Activated CD4-positive, alpha-beta T cell treated with anti-CD3 and anti-CD28 coated beads for 4 hours (primary cell): ENCODE measurements at places on chromosomes 4 and X.

DNA sequence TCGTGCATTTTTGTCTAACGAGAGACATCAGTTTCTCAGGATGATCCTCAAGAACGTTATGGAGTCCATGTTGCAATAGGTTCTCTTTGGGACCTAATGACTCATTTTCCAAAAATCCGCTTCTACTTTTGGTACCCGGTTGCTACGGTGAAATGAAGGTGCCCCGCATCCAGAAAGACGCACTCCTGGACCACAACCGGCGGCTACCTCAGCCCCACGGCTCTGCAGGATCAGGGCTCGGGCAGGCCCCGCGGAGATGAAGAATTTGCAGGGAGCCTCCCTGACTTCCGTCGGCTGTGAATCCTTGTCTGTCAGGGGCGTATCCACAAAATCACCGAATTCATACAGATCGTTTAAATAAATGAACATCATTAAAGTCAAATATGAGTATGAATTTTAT is 15.6 kb downstream of the GTPBP6 start:
- DNase-seq: no peak

GRCh38 chr4:56387023-56388001 is at the start of gene AASDH:
Gene AASDH (minus strand): TSS chr4:56387491. CDS start chr4:56384299, 3,192 bp downstream.
- peak; percentile 87 for DNase-seq

- no peak for DNase-seq
Observed at GRCh38 chr4:26261405-26261804, 59.4 kb upstream of the RBPJ start.

DNA sequence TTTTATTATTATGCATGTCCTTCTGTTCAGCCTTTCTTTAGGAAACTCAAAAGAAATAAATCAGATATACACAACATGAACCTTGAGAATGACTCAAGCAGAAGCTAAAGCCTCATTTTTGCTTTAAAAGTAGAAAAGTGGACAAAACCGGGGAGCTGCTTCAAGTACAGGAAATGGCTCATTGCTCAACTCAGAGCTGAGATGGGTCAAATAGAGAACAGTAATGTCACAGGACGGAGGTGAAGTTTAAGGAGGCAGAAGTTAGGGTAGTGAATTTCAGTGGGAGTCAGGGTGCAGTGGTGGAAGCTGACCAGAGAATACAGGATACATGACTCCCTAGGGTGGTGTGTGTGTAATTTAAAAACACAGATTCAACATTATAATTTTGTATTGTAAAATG is 22.2 kb downstream of the PHKA2 start:
- no peak for DNase-seq

GRCh38 chrX:124300405-124300804 is 32.1 kb upstream of the TEX13D start:
- DNase-seq: no peak

- DNase-seq: no peak
Observed at GRCh38 chrX:8737883-8738282, 5.9 kb upstream of the ANOS1 start.

DNA sequence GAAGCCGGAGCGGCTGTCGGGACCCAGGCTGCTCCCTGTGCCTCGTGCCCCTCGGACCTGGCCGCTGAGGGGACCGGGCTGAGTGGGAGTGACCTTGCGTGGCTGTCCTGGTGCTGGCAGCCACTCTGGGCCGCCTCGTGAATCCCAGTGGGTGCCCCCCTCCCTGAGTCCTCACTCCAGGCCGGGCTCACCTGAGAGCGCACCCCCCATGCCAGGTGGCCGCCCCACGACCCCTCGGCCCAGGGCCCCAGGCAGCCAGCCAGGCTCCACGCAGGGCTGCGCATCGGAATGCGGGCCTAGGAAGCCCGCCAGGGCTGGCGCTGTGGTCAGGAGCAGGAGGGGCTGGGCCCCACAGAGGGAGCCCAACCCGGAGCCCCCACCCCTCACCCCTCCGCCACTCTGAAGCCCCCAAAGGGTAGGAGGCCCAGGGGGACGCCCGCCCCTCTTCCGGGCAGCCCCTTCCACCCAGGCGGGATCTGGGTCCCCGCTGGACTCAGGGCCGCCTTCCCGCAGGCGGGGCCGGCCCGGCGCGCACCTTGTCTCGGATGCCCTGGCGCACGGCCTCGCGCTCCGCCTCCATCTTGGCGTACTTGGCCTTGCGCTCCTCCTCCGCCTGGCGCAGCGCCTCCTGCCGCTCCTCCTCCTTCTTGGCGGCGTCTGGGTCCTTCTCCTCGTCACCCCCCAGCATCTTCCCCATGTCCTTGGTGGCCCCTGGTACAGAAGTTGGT is 33.9 kb downstream of the CPLX1 start:
- peak; percentile 30 for DNase-seq

DNA sequence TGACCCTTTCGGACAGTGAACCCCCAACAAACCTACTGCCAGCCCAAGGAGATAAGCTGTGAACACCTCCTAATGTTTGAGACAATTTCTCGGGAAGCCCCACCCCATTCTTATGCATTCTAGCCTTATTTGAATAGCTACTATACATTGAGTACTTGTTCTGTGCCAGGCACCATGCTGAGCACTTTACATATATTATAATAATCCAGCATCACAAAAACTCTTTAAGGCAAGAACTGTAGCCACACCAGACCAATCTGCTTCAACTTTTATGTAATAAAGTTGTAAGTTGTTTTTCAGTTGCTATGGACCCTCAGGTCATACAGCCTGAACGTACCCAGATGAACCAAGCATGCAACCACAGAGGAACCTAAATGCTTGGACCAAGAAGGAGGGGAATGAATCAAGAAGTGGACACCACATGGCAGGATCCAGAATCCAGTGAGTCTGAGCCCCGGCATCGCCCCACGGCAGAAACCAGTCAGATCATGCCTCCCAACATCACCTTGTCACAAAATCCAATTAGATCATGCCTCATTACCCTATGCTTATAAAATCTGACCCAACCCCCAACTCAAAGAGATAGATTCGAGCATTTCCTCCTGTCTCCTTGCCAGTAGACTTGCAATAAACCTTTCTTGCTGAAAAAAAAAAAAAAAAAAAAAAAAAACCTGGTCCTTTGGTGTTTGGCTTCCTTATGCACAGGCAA is 225.0 kb downstream of the QDPR start:
- DNase-seq: no peak

DNA sequence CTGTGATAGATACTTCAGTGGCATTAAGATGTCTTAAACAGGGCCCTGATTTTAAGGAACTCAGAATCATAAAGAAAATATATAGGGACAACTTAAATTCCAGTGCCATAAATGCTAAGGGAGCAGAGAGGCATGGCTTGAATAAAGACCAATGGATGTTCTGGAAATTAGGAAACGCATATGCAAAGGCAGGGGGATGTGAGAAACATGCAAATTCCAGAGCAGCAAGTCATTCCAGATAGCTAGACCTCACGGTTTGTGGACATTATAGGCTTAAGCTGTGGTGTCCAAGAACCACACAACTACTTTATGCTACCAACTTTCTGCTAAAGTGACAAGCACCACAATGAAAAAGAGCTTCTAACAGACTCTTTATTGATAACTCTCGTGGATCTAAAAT is 132.6 kb upstream of the ANK2 start:
- no peak for DNase-seq

DNA sequence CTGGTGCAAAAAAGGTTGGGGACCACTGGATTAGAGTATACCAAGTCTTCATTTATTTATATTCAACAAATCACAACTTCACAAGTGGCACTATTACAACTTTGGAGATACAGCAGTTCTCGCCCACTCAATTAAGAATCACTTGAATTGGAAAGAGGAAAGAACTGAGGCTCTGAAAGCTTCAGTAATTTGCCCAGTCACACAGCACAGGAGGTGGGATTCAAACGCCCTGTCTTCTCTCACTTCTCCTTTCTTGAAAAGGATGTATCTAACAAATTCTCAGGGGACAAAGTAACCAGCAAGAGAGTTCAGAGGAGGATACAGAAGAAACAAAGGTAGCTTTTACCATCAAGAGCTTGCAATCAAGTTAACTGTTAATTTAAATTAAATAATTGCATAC is 12.4 kb downstream of the SMIM14 start:
- DNase-seq: no peak

GRCh38 chrX:13476384-13476783 is 93.0 kb upstream of the EGFL6 start:
- DNase-seq: no peak

- DNase-seq: no peak
Observed at GRCh38 chrX:121146059-121146628, 98.7 kb downstream of the GLUD2 start.

- DNase-seq: no peak
Observed at GRCh38 chr4:130628531-130628930, 1532.6 kb downstream of the C4orf33 start.
